Stimulated activated CD4-positive, alpha-beta T cell treated with anti-CD3 and anti-CD28 coated beads, Interleukin-1b, Interleukin-23, amount 100 ng/mL, for 1 hour (primary cell): ENCODE measurements at places on chromosomes 5 and 9.

DNA sequence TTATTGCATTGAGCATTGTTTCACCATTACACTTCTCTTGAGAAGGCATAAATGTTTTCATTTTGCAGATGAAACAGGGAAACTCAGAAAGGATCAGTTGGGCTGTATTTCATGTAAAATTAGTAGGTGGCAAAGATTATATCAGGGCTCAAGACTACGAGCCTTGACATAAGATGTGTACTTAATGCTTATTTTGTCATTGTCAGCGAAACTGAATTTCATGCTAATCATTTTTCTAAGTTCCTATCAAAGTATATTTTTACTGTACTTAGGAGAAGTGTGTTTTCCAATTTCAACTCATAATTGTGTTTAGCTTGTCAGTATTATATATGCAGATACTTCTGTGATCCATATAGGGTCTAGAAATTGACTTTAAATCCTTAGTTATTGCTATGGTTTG is 123.8 kb downstream of the FBXL7 start:
- DNase-seq: no peak

- no peak for DNase-seq
Observed at GRCh38 chr9:94980947-94981722, 254.6 kb downstream of the AOPEP start.

- no peak for DNase-seq
Observed at GRCh38 chr9:93364734-93365426, 86.6 kb upstream of the FAM120A start.

GRCh38 chr5:142600092-142600491 is 85.8 kb downstream of the FGF1 start:
- DNase-seq: no peak

GRCh38 chr5:91030521-91031401 is 352.4 kb downstream of the ARRDC3 start:
- no peak for DNase-seq

DNA sequence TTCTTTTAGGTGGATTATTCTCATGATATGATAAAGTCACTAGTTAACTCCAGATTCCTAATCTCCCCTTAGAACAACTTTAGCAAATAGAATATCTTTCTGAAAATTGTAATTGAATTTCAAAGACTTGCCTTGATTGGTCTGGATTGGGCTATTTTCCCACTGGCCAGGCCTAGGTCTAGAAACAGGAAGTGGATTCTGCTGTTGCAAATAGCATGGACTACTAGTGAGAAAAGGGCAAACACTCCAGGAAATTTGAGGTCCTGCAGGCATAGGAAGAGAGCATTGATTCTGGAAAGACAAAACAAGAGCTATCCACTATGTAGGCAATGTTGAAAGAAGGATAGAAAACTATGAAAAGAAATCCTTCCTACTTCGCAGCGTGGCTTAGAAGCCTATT is 113.4 kb downstream of the KCTD16 start:
- no peak for DNase-seq

- DNase-seq: no peak
Observed at GRCh38 chr9:124863371-124863871, 1.5 kb downstream of the ARPC5L start.

GRCh38 chr9:113479174-113479621 is 15.7 kb downstream of the RGS3 start:
- DNase-seq: no peak

DNA sequence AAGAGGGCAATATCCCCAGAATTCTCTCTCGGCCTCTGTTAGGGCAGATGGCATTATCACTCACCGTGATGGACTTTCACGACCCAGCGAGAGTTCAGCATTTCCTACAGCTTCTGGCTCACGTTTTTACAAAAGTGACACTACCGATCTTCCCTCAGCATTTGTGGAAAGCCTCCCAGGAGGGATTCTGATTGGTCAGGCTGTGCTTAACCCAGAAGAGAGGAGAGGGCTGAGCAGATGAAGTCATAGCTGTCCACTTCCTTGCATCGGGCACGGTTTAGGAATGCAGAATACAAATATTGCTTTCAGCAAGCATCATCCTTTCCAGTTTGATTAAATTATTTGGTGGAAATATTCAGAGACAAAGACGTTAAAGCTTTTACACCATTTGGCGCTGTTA is 277.4 kb upstream of the MSX2 start:
- no peak for DNase-seq

GRCh38 chr5:11407556-11408145 is 496.6 kb downstream of the CTNND2 start:
- DNase-seq: no peak

- DNase-seq: no peak
Observed at GRCh38 chr9:2717385-2717784, at the start of gene KCNV2. TSS of gene KCNV2 (plus strand) at chr9:2717510. CDS start at chr9:2717740, 230 bp downstream.

DNA sequence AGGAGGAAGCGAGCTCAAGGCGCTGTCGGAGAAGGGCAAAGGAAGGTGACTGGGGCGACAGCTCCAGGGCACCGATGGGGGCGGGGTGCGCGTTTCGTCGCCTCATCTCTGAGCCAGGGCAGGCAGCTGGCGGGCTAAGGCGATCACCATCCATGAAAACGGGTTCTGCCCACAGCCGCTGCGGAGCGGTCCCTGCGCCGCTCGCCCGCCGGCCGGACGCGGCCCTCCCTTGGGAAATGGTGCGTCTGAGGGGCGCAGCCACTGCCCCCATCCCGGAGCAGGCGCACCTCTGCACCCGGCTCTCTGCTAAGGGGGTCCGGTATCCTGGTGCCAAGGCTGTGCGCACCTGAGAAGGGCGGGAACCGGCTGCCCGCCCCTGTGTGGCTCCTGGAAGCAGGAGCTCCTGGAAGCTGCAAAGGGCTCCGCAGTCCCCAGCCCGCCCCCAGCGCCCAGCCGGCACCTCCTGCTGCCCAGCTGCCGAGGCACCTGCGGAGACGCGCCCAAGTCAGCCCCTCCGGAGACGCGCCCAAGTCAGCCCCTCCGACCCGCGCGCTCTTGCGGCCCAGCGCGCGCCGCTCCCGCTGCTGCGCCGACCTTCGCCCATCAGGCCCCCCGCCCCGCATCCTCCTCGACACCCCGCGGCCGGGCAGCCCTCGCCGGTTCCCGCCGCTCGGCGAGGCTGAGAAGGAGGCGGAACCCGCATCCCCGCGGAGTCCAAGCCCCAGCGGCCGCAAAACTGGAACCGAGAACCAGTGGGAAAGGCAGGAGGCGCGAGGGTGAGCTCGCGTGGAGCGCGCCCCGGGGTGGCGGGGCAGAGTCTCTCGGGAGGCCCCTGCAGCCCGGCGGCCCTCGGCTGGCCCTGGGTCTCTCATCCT is 757 bp downstream of the ANKRD34B start:
- DNase-seq: no peak

DNA sequence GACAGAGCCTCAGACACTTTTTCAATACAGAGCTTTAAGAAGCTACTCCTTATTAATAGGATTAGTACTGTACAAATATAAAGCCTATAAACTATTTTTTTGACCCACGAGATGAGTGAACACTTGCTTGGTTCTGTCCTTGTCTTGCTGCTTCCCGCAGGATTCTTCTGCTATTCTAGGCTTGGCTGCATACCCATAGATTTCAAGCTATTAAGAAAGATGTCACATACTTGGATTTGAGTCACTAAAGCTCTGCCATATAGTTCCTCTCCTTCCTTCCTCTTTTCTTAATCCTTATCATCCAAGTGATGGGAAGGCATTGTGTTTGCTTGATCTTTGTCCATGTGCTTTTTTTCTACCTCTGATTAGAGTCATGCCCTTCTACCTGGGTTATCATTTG is 361.2 kb upstream of the TRPC7 start:
- no peak for DNase-seq

GRCh38 chr9:34558919-34559623 is 30.5 kb downstream of the CNTFR start:
- no peak for DNase-seq

- DNase-seq: no peak
Observed at GRCh38 chr9:120394058-120394669, 185.8 kb downstream of the CDK5RAP2 start.

- DNase-seq: no peak
Observed at GRCh38 chr9:91843623-91844148, 106.3 kb downstream of the ROR2 start.

- DNase-seq: no peak
Observed at GRCh38 chr5:122523776-122524175, 211.7 kb downstream of the SNCAIP start.

- DNase-seq: no peak
Observed at GRCh38 chr5:69415584-69415958, 655 bp downstream of the MARVELD2 start.

DNA sequence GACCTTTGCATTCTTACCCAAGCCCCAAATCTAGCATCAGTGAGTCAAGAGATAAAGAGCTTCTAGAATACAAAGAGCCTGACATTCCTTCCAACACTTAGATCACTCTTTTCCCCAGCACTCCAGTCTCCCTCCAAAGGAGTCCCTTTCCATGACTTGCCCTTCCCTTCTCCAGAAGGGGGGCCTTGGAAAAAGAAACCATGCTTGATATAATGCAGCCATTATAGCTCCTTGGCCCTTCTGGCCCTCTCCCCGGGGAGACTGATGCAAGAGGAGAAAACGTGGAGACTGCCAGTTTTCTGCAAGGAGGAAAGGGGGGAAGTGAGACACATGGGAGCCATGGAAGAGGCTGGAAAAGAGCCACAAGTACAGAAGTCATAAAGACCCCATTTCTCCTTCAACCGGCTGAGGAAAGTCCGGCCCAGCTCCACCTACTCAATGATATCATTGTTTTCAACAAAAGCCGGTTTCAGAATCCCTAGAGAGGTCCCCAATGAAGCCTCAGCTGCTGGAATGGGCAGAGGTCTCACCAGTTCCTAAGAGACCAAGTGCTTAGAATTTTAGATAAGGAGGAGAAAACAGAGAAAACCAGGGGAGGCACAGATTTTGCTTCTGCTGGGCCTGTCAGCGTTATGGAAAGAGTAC is 29.0 kb downstream of the ADAM19 start:
- no peak for DNase-seq

DNA sequence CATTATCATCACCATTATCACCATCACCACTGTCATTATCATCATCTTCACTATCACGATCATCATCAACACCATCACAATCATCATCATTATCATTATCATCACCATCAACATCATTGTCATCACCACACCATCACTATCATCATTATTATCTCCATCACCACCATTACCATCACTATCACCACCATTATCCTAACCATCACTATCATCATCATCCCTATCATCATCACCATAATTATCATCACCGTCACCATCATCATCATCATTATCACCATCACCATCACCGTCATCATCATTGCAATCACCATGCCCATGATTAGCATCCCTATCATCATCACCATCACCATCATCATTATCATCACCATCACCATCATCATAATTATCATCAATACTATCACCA is 311.9 kb downstream of the IRX2 start:
- DNase-seq: no peak

GRCh38 chr5:36643162-36643561 is 36.8 kb downstream of the SLC1A3 start:
- no peak for DNase-seq

DNA sequence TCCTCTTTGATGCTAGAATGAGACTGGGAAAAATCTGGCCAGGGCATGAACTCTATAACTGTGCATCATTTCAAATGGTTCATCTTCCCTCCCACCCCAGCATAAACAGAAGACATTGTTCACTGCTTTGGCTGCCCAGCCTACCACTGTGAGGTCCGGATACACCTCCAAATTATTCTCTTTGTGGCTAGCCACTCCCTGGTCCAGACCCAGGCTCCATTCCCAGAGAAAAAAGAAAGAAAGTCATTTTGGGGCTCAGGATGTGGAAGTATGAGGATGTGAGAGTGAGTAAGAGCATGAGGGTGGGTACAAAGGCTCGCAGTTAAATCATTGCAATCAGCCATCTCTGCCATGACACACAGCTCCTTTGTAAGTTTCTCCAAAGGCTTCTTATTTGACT is 559.2 kb downstream of the PSAT1 start:
- DNase-seq: no peak

- no peak for DNase-seq
Observed at GRCh38 chr9:115111874-115112273, 6.1 kb downstream of the TNC start.

DNA sequence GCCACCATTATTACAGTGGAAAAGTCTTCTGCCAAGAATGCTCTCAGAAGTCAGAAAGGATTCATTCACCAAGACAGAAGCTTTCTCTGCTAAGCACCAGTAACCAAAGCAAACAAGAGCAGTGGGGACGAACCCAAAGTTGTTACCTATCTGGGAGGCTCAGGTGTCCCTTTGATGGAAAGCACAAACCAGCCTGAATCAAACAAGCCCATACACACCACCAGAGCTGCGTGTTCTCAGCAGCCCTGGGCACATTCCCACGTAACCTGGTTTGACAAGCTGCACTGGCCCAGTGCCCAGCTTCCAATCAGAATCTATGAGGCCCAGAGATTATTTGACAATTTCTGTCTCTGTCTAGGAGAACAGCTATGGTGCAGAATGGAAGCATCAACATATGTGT is 252.6 kb downstream of the ACTL7B start:
- no peak for DNase-seq

GRCh38 chr5:72883850-72884249 is 67.4 kb downstream of the TNPO1 start:
- no peak for DNase-seq

GRCh38 chr5:15516486-15516885 is 16.5 kb downstream of the FBXL7 start:
- DNase-seq: no peak

DNA sequence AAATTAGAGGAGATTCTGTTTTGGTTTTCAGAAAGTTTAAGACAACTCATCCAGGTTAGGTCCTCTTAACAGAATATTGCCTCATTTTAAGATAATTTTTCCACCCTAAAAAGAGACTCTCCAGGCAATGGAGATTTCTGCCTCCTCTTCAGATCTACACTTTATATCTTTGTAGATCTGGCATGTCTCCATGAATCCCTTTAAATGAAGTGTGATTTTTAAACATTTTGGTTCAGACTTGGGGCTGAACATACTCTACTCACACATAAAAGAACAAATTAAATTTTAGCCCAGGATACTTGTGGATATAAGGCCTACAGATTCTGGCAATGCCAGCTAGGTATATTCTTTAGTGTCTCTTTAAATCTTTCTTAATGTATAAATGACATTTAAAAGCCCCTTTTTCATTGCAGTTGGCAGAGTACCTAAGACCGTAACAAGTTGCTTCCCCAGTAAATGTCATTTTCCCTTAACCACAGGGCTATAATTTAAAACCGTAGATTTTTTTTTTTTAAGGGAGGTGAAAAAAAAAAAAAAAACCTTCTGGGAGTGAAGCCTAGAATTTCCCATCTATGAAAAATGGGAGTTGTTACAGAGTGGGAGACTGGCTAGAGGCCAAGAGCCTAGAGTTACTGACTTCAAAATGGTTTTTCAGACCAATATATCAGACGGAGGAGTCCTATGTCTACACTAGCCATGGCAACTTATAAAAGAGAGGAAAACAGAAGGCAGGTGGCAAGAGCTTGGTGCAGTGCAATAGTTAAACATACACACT is 207.8 kb upstream of the TARS1 start:
- no peak for DNase-seq
